Hematopoietic multipotent progenitor cell treated with erythropoietin and hydrocortisone succinate and interleukin-3 and kit ligand, for 6 days (in vitro differentiated cells): ENCODE measurements at places on chromosomes 2 and 18.

DNA sequence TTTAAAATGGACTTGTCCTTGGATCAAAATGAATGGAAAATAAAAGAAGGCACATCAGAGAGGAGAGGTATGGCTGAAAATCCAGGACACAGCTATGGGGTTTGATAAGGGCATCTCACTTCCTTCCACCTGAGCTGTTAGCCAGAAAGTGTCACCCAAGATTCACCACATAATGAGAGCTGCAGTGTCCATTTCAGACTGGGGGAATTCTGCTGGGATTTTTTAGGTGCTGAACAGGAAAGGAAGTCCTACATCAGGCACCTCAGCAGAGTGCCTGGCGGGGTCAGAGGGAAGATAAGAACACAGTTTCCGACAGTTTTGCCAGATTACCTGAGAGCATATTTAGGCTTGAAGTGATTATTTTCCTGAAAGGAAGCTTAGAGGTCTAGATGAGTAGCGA is 187.6 kb upstream of the HNMT start:
- no peak for DNase-seq

DNA sequence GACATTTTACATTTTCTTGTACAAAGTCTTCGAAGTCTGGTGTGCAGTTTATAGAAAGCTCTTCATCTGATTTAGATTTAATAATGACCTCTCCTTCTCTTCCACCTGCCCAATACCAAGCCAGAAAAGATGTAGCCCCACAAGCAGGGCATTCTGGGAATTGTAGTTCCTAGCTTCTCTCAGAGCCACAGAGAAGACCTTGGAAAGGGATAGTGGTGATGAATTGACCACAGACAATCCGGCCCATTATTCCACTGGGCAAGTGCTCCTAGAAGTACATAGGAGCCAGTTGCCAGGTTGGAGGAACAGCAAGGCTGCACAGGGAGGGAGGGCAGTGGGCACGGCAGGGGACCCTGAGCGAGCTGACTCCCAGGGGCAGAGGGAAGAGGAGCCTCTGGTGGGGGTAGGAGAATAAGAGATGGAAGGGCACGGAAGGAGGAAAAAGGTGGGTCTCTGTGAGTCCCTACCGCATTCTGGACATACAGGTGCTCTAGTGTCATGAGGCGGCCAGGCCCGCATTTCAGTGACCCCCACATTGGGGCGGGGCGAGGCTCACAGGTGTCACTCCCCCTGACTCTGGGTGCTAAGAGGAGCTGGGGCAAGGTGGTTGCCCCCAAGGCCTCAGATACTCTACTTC is 152.5 kb upstream of the HAAO start:
- peak; percentile 77 for DNase-seq

DNA sequence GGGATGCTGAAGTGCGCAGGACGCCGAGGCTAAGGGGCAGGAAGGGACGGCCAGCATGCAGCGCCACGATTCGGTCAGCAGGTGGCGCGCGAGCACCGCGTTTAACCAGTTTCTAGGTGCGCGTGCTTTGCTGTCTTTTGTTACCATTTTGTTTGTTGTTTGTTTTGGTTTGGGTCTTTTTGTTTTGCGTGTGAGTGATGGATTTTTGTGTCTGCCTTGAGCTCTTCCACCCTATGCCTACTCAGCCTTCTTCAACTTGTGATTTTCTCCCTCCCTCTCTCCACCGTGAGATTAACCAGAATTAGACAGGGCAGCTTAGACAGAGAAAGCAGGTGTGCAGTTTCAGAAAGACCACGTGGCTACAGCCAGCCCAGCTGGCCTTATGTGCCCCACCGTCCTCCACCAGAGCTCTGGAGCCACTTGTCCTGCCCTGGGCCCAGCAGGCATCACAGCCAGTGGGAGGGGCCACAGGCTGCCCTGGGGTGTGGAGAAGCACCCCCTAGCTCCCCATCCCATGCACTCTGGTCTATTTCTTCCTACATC is 180.2 kb downstream of the RNF144A start:
- DNase-seq: peak; percentile 79

- DNase-seq: no peak
Observed at GRCh38 chr2:44934983-44935728, 6.3 kb upstream of the SIX3 start.

DNA sequence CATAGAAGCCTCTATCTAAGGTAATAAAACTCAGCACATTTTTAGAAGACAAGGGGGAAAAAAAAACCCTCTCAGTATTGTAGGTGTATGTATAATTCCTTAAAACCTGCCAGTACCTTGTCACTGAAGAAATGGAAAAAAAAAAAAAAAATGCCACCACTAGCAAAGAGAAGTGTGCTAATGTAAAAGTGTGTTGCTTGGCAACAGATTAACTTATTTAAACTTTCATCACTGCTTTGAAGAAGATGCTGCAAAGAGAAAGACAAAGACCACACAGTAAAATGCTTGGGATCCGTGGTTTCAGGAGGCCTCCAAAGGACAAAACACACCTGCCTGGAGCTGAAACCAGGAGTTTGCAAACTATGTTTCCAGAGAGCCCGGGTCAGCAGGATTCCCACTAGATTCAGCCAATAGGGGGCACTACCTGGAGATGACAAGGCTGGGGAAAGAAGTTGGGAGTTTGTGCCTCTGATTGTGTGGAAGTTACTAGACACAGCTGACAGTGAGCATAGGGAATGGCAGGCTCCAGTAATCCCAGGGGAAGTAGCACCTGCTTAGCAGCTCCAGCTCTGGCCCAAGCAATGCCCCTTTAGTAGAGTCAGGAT is 169.1 kb upstream of the TRIB2 start:
- DNase-seq: no peak

DNA sequence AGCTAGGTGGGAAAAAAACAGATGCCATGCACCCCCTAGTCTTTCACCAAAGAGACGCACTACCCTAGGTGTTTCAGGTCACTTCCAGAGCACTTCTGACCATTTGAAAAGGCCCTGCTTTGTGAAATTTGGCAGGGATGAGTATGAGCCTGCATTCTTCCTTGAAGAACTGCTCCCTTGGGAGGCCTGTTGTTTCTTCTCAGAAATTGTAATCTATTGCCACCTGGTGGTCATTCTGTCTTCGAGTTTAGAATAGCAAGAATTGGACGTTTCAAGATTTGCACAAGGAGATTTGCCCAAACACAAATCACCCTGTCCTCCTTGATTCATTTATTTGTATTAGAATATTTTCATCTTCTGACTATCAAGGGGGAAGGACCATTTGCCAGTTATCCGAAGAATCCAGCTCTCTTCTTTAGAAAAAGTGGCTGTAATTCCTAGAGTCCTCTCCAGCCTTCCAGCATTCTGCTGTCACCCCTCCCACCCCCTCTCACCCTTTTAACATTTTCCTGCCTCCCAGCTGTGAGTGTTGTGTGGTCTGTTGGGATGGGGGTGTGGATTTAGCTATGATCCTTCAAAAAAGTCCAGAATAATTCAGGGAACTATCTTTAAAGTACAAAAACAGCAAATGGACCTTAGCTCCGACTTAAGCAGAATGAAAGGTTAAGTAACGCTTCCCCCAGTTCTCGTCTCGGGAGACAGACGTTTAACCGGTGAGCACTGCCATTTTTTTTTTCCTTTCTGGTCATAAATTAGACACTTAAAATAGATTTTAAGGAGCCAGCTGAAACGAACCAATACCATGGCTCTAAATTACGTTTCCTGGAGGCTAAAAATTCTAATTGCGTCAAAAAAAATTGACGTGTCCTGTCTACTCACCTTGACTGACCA is 3.7 kb upstream of the GAD1 start:
- peak; percentile 90 for DNase-seq

DNA sequence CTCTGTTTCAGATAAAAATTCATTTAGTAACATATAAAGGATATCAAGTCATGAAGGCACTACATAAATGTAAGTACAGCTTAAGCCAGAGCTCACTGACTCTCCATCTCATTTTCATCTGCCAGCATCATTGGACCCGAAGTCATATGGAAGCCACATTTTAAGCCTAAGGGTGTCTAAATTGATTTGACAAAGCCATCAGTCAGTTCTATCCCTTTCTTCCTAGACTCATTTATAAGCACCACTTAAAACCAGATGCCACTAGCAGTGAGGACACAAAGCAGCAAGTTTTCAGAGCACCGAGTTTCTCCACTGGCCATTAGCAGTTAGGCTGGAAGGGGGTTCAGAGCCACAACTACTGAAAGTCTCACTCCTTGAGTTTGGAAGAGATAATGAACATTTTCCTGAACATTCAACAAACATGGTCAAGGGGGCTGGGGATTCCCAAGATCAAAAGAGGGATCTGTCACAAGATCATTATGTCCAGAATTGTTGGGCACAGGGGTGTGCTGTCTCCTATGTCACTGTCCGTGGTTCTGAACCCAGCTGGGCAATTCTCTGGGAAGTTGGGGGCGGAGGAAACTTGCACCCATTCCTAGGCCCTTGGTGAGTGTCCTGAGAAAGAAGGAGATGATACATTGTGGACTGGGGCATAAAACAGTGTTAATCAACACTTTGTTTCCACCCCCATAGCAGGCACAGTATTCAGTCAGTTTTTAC is 158.5 kb upstream of the LMAN1 start:
- DNase-seq: peak; percentile 27

- DNase-seq: no peak
Observed at GRCh38 chr2:43417300-43417699, 178.5 kb downstream of the THADA start.

DNA sequence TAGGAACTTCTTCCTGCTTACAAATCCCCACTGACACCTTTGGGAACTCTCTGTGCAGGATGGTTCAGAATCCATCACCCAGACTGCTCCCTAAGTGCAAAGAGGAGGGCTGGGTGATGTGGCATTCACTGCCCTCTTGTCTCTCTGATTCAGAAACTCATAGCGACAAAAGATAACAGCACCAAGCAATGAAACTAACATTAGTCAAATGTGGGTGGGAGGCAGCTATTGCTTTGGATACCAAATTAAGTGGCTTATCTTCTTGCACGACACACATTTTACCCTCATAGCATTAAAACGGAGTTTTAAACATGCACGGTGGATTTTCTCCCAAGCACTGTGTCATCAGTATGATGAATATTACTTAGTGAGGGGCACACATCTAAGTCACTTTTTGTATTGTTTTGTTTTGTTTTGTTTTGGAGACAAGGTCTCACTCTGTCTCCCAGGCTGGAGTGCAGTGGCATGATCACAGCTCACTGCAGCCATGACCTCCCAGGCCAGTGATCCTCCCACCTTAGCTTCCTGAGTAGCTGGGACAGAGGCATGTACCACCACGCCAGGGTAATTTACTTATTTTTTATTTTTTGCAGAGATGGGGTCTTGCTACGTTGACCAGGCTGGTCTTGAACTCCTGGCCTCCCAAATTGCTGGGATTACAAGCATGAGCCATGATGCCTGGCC is 40.9 kb upstream of the NEB start:
- DNase-seq: peak; percentile 86

DNA sequence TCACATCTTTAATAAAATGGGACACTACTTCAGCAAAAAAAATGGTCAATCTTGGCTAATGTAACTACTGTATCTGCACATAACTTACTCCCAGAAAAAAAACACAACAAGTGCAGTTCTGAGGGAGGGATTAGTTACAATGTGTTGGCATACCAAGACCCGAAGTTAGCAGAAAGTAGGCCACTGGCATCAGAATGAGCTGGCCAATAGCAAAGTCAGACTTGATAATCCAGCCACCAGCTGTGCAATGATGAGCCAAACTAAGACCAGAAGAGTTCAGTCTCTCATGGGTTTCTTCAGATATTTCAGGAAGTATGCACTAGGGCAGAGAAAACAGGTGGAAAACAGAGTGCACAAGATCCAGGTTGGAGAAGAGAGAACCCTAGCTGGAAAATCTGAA is 65.3 kb downstream of the OLA1 start:
- no peak for DNase-seq

- no peak for DNase-seq
Observed at GRCh38 chr2:212314680-212315079, 223.9 kb downstream of the ERBB4 start.

DNA sequence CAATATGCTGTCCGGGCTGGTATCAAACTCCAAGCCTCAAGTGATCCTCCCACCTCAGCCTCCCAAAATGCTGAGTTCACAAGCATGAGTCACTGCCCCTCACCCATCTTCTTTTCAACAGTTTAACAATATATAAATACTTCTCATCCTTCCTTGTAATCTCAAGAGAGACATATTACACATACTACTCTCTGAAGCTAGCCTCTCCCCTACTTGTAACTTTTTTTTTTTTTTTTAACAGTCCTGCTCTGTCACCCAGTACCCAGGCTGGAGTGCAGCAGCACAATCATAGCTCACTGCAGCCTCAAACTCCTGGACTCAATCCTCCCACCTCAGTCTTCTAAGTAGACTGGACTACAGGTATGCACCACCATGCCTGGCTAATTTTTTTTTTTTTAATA is 5.7 kb downstream of the GFPT1 start:
- DNase-seq: peak; percentile 46

DNA sequence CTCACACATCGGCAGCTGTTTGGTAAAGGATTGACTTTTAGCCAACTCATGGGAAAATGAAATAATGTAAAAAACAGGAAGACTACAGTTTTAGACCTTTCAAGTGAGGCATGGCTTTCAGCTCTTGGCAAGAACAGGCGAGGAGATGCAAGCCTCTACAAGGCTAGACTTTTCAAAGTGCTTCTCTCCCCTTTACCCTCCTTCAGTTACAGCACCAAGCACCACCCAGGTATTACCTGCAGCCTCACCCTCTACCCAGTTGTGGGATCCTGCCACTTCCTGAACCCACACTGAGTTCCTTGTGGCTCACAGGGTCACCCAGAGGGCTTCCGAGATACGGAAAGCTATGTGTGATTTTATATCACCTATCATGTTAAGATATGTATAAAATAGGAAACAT is 14.7 kb downstream of the UGT1A10 start:
- no peak for DNase-seq

GRCh38 chr2:96336104-96336775 is 674 bp downstream of the NCAPH start:
- no peak for DNase-seq

DNA sequence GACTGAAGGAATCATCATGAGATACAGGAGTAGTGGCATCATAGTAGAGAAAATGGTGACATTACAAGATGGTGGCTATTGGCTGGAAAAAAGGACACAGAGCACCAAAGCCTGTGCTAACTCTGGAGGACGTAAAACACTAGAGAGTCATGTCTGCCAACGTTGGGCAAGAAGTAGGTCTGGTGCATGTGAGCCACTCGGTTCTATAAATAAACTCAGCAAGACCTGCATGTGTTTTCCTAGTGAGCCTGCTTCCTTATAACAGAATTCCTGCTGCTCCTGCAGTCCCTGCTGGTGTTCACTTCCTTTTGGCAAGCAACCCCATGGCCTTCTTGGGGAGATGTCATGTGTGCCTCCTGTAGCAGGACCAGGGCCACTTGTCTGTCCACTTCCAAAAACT is 325.2 kb downstream of the OSR1 start:
- no peak for DNase-seq
